ENCODE measurements at places on chromosomes 7 and 10. TPM values are rescaled to one million over a fixed set of nuclear protein-coding genes. Genes with fewer than 3 reads are reported as not detected.

MKX gene
- total RNA-seq = not detected

POLR2J2 gene
- total RNA-seq = 2.6 TPM

NANOS1 gene
- total RNA-seq = 10.2 TPM

ITGA8 gene
- total RNA-seq = 0.15 TPM

GHRHR gene
- not detected for total RNA-seq

DNA sequence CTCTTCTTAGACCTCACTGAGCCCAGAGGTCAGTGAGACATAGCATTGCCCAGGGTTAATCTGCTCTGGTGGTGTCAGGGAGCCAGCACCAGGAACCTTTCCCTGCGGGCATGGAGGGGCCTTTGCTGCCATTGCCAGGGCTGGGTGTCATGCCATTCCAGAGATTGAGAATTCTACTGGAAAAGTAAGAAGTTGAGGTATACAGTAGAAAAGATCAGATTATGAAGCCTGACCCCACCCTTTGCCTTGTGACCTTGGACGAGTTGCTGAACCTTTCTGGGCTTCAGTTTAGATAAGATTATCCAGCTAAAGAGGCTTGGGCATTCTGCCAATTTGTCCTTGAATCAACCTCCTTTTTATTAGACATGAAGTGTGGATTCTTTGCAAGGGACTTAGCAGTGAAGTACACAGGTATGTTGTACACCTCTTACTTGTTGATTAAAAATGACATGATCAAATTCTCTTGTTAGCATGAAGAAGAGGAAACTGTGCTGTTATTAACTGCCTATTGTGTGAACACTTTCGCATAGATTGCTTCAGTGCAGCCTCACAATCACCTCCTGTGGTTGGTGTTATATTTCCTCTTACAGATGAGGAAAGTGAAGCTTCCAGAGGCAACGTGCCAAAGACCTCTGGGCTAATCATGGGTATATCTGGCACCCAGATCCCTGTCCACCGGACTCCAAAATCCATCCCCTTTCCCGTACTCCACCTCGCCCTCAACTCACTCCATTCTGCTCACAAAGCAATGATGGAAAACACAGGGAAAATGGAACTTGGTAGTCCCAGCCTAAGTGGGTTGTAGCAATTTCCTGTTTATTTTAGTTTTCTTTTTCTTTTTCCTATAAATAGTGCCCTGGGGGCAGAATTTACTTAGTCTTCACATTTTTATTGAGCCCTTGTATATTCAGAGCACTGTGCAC, 151.3 kb downstream of the CAMK1D start:
- DNase-seq = no peak
- H3K36me3 ChIP-seq = no peaks in the 10 kb centered on the region

- H3K27ac ChIP-seq = no peak overlapping the region
- H3K27me3 ChIP-seq = no peaks in the 10 kb centered on the region
- H3K36me3 ChIP-seq = no peaks in the 10 kb centered on the region
- peaks cover 9% of the 10 kb centered on the region for H3K4me1 ChIP-seq
- DNase-seq = no peak
These were observed 47.1 kb downstream of the CLEC2L start for GRCh38 chr7:139570626-139571025.

DNA sequence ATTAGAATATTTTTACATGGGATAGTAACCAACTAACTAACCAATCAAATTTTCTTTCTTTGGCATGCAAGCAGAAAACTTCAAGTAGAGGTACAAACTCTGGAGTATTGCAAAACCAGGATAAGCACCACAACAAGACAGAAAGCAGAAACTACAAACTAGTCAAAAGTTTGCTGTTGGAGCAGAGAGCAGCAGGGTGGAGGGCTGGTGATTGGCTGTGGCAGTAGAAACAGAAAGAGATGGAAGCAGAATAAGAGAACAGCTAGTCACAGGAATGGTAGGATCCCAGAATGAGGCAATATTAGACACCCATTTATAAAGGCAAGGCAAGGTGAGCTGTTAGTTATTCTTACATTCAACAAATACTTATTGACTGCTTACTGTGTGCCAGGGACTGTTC, 6.8 kb upstream of the MACC1 start:
- no peak overlapping the region for H3K27ac ChIP-seq
- peaks cover 8% of the 10 kb centered on the region for H3K4me1 ChIP-seq
- no peak overlapping the region for H3K4me3 ChIP-seq

- H3K27me3 ChIP-seq = no peaks in the 10 kb centered on the region
- H3K4me1 ChIP-seq = no peaks in the 10 kb centered on the region
- H3K27ac ChIP-seq = no peak overlapping the region
- no peak overlapping the region for H3K4me3 ChIP-seq
- no peaks in the 10 kb centered on the region for H3K36me3 ChIP-seq
These were observed 243.7 kb downstream of the INHBA start for GRCh38 chr7:41459183-41459582.

DNA sequence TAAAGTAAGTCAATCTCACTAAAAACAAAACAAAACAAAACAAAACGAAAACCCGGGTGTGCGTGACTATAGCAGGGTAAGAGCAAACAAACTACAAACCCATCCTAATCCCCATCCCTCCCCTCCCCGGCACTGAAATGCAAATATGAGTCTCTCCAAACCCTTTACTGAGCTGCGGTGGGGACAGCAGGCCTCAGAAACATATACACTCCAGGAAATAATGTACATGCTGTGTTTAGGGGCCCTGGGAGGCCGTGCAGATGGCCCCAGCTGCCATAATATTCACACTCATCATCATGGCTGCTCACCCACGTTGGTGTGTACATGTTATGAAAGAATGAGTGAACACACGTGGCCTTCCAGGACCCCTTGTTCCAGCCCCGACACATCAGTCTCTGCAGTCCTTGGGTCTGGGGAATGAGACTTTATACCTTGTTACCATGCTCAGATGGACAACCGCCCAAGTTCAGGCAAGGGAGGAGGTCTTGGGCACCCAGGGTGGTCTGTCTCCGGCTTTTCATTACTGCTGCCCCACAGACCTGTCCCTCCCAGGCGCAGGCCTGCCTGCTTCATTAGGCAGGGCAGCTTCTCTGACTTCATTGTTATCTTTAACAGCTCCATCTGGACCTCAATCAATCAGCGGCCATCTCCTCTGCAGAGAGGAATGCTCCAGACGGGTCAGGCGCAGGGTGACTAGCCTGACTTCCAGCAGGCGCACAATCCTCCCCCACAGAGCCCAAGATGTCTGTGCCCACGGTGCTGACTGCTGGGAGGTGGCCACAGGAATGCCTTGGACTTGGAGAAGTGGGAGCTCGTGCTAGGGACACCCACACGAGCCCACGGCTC, 20.6 kb downstream of the HSPA12A start:
- no peak overlapping the region for H3K27ac ChIP-seq
- DNase-seq = peak; percentile 60
- peaks cover 17% of the 10 kb centered on the region for H3K4me1 ChIP-seq
- H3K27me3 ChIP-seq = no peaks in the 10 kb centered on the region
- no peak overlapping the region for H3K4me3 ChIP-seq

- peaks cover under 1% of the 10 kb centered on the region for H3K4me1 ChIP-seq
- no peak overlapping the region for H3K4me3 ChIP-seq
- H3K36me3 ChIP-seq = no peaks in the 10 kb centered on the region
- DNase-seq = no peak
These were observed 87.4 kb downstream of the CHN2 start for GRCh38 chr7:29281782-29282541.

DNA sequence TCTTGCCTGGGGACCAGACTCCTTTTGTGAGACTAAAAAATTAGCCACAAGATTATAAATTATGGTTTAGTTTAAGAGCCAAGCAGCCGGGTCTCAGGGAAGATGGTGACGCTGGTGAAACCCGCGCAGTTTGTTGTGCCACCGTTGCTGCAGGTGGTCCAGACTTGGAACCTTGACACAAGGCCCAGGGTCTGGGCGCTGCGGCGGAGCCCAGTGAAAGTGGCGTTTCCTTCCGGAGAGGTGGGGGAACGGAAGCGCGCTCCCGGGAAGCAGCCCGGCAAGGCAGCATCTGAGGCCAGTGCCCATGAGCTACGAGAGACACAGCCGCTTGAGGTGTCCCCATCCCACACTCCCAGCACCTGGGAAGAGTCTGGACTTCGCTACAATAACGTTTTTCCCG, 131.6 kb downstream of the SKIDA1 start:
- no peak overlapping the region for H3K27ac ChIP-seq
- no peaks in the 10 kb centered on the region for H3K27me3 ChIP-seq
- DNase-seq = no peak
- peaks cover 4% of the 10 kb centered on the region for H3K4me1 ChIP-seq
- no peak overlapping the region for H3K4me3 ChIP-seq

All from neural progenitor cell (in vitro differentiated cells).